ENCODE measurements at places on chromosomes 16 and 17. TPM values are rescaled to one million over a fixed set of nuclear protein-coding genes. Genes with fewer than 3 reads are reported as not detected.
A peak's percentile ranks its signal among the peaks of the same experiment; 100 is the strongest.

NPIPB6 gene
- 1.9 TPM for total RNA-seq

AURKB gene
- 160 TPM for total RNA-seq

CHST5 gene
- 0.15 TPM for total RNA-seq

UBE2Z gene
- 75.9 TPM for total RNA-seq

ANKFN1 gene
- not detected for total RNA-seq

HBA1 gene
- 2.3 TPM for total RNA-seq

SOX15 gene
- total RNA-seq: 15.2 TPM

DNA sequence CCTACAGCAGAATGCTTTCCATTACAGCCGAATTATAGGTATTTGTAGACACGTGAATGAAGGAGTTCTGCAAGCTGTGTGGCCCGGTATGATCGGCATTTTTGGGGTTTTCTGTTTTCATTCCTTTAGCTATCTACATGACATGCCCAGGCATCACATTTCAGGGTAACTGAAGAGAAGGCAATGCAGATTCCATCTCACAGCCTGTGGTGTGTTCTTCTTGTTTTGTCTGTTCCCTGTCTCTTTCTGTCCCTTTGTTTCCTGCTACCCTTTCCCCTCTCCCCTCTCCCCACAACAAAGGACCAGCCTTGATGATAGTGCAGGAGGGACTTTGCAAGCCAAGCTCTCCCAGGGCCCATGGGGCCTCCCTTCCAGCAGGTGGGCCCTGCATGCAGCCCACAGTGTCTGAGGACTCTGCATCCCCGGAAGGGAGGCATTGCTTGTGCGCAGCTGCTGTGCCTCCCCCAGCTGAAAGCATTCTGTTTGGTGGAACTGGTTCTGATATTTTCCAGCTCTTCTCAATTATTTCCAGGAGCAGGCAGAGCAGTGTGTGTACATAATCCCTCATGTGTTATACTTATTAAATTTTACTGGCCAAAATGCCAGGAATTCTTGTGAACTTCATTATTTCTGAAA lies 207.4 kb downstream of the RPTOR start:
- H3K4me3 ChIP-seq: no peak overlapping the region
- DNase-seq: no peak
- no peaks in the 10 kb centered on the region for H3K36me3 ChIP-seq

- H3K27ac ChIP-seq: no peak overlapping the region
- no peak for DNase-seq
- no peak overlapping the region for H3K4me3 ChIP-seq
- peaks cover 3% of the 10 kb centered on the region for H3K4me1 ChIP-seq
- H3K36me3 ChIP-seq: 0 out of 2 replicates have a peak, but pooled peaks cover 2% of the 10 kb centered on the region
- no peaks in the 10 kb centered on the region for H3K27me3 ChIP-seq
These were observed 42.7 kb upstream of the ICAM2 start for GRCh38 chr17:64063088-64063487.

- DNase-seq: no peak
- no peaks in the 10 kb centered on the region for H3K36me3 ChIP-seq
- no peak overlapping the region for H3K4me3 ChIP-seq
- H3K27me3 ChIP-seq: no peaks in the 10 kb centered on the region
- H3K27ac ChIP-seq: no peak overlapping the region
These were observed 1.1 kb downstream of the IL21R start for GRCh38 chr16:27402964-27403600.

DNA sequence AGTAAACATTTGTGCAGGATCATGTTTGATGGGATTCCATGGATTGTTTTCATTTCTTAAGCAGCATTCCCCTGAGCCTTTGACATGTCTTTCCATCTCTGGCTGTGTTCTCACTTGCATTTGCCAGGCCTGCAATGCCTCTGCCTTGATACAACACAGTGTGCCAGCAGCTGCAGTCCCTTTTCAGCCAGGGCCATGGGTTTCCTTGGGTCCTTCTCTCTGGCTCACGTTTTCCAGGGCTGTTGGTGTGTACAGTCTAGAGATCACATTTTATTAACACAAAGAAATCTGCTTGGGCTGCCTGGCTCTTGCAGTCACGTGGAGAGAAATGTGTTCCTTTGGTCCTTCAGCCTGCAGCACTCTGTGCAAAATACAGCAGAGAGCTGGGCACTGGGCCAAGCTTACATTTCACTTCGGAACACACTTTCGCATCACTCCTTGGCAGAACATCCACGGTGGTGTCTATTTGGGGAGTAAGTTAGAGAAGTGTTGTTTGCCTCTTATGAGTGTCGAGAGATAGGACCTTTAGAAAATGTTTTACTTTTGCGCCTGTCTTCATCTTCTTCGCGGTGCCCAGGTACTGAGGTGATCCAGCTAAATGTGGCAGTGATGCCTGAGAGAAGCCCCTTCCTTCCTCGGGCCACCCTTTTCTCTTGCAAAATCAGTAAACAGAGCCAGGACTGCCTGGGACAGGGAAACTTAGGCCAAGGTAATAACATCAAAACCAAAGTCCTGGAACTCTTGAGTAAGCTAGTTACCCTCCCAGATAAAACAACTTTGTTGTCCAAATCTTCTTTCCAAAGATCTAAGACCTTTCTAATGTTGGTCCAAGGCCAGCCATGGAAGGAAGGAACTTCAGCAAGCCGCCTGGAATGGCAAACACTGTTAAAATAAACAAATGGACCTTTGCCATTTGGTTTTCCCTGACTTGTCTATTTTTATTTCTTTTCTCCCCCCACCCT lies 20.9 kb downstream of the HLF start:
- no peak overlapping the region for H3K4me3 ChIP-seq
- H3K27ac ChIP-seq: no peak overlapping the region
- DNase-seq: no peak

- no peaks in the 10 kb centered on the region for H3K36me3 ChIP-seq
- no peak overlapping the region for H3K4me3 ChIP-seq
- no peaks in the 10 kb centered on the region for H3K4me1 ChIP-seq
- DNase-seq: no peak
These were observed 12.1 kb upstream of the TBX21 start for GRCh38 chr17:47720754-47721533.

- H3K36me3 ChIP-seq: no peaks in the 10 kb centered on the region
- no peaks in the 10 kb centered on the region for H3K27me3 ChIP-seq
- H3K27ac ChIP-seq: no peak overlapping the region
- no peak for DNase-seq
These were observed 834 bp upstream of the TXNDC11 start for GRCh38 chr16:11743308-11744074.

- H3K4me1 ChIP-seq: peaks cover 2% of the 10 kb centered on the region
- H3K27me3 ChIP-seq: no peaks in the 10 kb centered on the region
- H3K4me3 ChIP-seq: no peak overlapping the region
- no peaks in the 10 kb centered on the region for H3K36me3 ChIP-seq
- DNase-seq: no peak
- no peak overlapping the region for H3K27ac ChIP-seq
These were observed 47.9 kb downstream of the MAPT start for GRCh38 chr17:45942284-45942683.

GRCh38 chr17:48175692-48176470 lies 68.3 kb downstream of the SNX11 start:
- DNase-seq: no peak
- peaks cover 5% of the 10 kb centered on the region for H3K4me1 ChIP-seq
- no peaks in the 10 kb centered on the region for H3K27me3 ChIP-seq
- H3K36me3 ChIP-seq: no peaks in the 10 kb centered on the region
- H3K4me3 ChIP-seq: no peak overlapping the region

GRCh38 chr17:33127706-33128105 lies 136.1 kb downstream of the SPACA3 start:
- H3K36me3 ChIP-seq: no peaks in the 10 kb centered on the region
- no peaks in the 10 kb centered on the region for H3K27me3 ChIP-seq
- H3K4me3 ChIP-seq: no peak overlapping the region
- DNase-seq: no peak

DNA sequence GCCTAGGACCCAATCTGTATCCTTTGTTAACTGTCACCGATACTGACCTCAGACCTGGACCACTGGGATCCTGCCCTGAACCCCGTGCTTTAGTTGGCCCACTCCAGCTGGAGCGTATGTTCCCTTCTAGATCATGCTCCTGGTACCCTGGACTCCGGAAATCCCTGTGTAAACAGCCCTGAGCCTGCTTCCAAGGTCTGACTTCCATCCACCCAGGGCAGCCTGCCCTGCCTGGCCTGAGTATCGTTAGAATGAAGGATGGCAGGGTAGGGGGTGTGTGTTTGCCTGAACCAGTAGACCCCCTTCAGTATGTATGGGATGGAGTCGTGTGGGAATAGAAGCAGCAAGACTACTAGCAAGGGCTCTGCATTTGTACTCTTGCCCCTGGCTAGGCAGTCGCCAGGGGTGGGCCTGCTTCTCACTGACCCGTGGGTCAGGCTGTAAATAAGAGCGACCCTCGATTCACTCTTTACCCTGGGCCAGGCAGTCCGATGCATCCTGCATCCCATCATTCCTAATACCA lies 691 bp upstream of the TMEM98 start:
- no peak for DNase-seq
- H3K4me3 ChIP-seq: peak overlapping the region; percentile 65
- no peak overlapping the region for H3K27ac ChIP-seq
- H3K36me3 ChIP-seq: peaks cover 3% of the 10 kb centered on the region
- H3K4me1 ChIP-seq: peaks cover 4% of the 10 kb centered on the region

GRCh38 chr16:22388101-22388644 lies 13.8 kb upstream of the CDR2 start:
- H3K27ac ChIP-seq: no peak overlapping the region
- no peak for DNase-seq
- no peaks in the 10 kb centered on the region for H3K27me3 ChIP-seq
- H3K4me1 ChIP-seq: no peaks in the 10 kb centered on the region
- no peak overlapping the region for H3K4me3 ChIP-seq
- no peaks in the 10 kb centered on the region for H3K36me3 ChIP-seq

DNA sequence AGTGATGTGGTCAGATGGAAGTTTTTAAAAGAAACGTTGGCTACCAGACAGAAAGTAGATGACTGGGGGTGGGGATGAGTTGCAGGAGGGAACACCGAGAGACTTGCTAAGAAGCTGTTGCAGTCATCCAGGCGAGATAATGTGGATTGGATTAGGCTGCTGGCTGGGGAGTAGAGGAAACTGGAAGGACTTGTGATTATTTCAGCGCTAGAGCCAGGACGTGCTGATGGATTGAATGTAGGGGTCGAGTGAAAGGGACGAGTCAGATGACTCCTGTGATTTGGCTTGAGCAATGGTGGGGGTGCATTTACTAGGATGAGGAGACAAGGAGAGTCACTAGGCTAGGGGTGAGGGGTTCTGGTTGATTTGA lies 88.5 kb downstream of the CLEC16A start:
- no peak overlapping the region for H3K27ac ChIP-seq
- no peak for DNase-seq
- no peaks in the 10 kb centered on the region for H3K27me3 ChIP-seq
- H3K4me3 ChIP-seq: no peak overlapping the region
- H3K4me1 ChIP-seq: no peaks in the 10 kb centered on the region

DNA sequence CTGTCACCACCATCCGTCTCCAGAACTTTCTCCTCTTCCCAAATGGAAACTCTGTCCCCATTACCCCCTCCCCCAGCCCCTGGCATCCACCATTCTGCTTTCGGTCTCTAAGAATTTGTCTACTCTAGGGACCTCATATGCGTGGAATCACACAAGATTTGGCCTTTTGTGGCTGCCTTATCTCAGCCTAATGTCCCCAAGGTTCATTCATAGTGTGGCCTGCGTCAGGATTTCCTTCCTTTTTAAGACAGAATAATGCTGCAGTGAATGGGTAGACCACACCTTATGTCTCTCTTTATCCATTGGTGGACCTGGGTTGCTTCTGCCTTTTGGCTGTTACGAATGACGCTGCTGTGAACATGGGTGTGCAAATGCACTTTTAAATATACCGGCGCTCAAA lies 139.7 kb upstream of the PLCG2 start:
- DNase-seq: no peak
- H3K27ac ChIP-seq: no peak overlapping the region
- H3K4me3 ChIP-seq: no peak overlapping the region

DNA sequence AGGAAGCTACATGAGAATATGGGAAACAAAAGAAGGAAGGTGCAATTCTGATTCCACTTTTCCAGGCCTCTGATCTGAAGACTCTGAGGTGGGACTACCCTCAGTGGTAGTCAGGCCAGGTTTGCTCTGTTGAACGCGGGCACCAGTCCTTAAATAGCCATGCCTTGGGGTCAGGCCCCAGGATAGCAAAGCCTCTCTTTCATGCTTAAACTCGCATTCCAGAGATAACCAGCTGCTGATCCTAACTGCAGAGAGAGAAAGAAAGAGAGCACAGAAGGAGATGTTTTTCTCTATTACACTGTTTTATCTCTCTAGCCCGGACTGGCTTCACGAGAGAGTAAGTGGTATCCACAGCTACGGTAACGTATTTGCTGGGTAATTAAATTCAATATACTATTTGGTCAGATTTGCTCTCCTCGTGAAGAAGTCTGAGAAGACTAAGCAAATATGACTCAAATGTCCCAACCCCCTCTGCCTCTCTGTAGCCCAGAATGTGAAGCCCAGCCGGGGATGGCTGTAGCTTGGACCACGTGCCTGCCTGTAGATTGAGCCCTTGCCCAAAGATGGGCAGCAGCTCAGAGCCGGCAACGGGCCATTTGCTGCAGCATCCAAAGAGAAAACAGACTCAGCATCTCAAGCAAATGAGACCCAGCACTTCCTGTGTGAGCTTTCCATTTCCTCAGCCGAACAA lies 122.2 kb downstream of the SMG6 start:
- DNase-seq: no peak
- no peak overlapping the region for H3K27ac ChIP-seq
- H3K27me3 ChIP-seq: no peaks in the 10 kb centered on the region
- H3K4me3 ChIP-seq: no peak overlapping the region

GRCh38 chr16:27549464-27549745 lies 308 bp downstream of the GTF3C1 start:
- peak overlapping the region; percentile 64 for H3K27ac ChIP-seq
- H3K27me3 ChIP-seq: no peaks in the 10 kb centered on the region
- DNase-seq: no peak
- H3K36me3 ChIP-seq: peaks cover 10% of the 10 kb centered on the region
- H3K4me3 ChIP-seq: peak overlapping the region; percentile 100

DNA sequence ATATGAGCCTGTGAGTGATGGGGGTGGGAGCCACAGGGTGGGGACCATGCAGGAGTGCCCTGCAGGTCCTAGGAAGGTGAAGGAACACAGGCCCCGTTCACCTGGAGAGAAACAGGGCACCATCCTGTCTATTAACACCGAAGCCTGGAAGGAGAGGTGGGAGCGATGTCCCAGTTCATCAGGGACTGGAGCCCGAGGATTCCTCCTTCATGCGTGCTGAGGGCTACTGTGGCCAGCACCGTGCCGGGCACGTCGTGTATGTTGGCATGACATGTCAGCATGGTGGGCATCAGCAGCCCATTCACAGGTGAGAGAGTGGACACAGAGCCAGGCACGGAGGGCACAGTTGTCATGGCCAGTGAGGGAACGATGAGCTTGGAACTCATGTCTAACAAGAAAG lies 1.4 kb downstream of the WFIKKN2 start:
- no peaks in the 10 kb centered on the region for H3K36me3 ChIP-seq
- DNase-seq: no peak
- H3K4me3 ChIP-seq: no peak overlapping the region

GRCh38 chr16:75818491-75818890 lies 92.2 kb upstream of the CPHXL start:
- no peaks in the 10 kb centered on the region for H3K36me3 ChIP-seq
- DNase-seq: no peak
- H3K27me3 ChIP-seq: no peaks in the 10 kb centered on the region
- H3K27ac ChIP-seq: no peak overlapping the region

GRCh38 chr17:7712111-7712771 lies 5.3 kb upstream of the DNAH2 start:
- H3K27ac ChIP-seq: no peak overlapping the region
- peaks cover 6% of the 10 kb centered on the region for H3K4me1 ChIP-seq
- no peaks in the 10 kb centered on the region for H3K27me3 ChIP-seq
- no peaks in the 10 kb centered on the region for H3K36me3 ChIP-seq
- no peak for DNase-seq

Measured in H1 (cell line).